ENCODE measurements at places on chromosomes 16 and 17.

GRCh38 chr17:81465910-81466309 is 46.7 kb downstream of the ACTG1 start:
- no peak for DNase-seq

- DNase-seq: peak; percentile 81
Observed at GRCh38 chr16:57993438-57993837, 7.0 kb downstream of the ZNF319 start.

DNA sequence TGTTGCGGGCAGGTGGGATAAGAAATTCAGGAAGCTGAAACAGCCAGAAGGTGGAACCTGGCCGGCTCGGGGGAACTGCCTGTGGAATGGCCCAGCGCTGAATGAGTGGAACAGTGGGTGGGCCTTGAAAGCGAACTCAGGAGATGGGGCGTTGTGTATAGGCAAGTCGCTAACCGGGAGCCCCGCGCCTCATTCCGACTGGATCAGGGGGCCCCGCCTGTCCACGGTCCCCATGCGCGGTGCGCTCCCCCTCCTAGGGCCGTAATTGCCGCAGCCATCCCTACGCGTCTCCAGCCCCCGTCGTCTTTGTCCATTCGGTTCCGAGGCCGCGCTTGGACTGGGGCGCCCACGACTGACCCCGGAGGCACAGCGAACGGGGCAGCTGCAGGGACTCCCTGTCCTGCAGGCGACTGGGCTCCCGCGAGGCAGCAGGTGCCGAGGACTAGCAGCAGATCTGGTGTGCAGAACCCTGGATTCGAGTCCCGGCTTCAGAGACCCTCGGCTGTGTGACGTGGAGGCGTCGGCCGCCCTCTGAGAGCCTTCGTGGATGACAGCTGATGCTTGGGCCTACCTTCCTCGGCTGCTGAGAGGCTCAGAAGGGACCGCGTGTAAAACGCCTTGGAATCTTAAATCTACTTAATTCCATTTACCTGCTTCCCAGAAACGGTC is 10.9 kb upstream of the CA4 start:
- DNase-seq: no peak

GRCh38 chr17:57927048-57927723 is 28.0 kb downstream of the CUEDC1 start:
- no peak for DNase-seq

DNA sequence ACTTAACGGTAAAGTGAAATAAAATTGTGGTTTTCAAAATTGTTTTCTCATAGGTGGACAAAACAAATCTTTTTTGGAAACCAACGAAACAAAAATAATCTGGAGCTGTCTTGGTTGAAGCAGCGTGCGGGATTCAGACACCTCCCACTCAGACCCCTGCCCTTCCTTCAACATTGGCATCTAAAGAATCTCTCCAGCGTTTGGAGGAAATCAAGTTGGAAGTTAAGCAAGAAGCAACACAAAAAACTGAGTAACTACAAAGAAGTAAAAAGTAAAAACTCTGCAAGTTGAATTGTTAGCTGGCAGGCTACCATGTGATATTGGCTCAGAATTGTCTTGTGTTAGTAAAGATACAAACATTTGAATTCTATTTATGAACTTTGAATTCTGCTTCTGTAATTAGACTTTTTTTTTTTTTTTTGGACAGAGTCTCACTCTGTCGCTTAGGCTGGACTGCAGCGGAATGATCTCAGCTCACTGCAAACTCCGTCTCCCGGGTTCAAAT is 361.0 kb upstream of the PMFBP1 start:
- no peak for DNase-seq

DNA sequence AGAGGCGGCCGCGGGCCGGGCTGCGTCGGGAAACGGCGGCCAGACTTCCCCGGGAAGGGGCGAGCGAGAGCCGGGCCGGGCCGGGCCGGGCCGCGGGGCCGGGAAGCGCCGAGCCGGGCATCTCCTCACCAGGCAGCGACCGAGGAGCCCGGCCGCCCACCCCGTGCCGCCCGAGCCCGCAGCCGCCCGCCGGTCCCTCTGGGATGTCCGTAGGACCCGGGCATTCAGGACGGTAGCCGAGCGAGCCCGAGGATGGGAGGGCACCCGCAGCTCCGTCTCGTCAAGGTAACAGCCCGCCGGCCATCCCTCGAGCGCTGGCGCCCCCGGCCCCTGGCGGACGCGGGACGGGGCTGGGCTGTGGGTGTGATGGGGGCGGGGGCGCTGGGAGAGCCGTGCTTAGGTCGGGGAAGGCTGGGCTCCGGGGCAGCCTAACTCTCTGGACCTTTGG is at the start of gene CRHR1:
CRHR1 (plus strand) TSS at position 28 of the 448 bp plus-strand sequence; CDS start at position 253, 225 bp downstream.
- DNase-seq: no peak

GRCh38 chr16:81796583-81797346 is 17.7 kb downstream of the PLCG2 start:
- DNase-seq: no peak

DNA sequence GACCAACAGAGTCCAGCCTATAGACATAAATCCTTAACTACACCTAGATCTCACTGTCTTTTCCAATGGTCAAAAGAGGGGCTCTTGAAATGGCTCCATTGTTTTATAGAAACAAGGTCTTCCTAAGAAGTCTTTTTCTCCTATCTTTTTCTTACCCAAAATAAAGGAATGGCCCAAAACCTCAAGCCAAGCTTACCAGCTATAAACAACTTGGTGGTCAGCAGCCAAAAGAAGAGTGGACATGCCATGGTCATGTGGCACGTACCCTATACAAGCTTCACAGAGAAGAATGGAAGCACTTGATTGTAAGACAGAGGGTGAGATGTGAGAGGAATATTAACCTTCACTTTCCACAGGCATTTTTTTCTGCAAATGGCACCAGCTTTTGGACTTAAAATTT is 82.1 kb upstream of the GNAO1 start:
- DNase-seq: no peak

DNA sequence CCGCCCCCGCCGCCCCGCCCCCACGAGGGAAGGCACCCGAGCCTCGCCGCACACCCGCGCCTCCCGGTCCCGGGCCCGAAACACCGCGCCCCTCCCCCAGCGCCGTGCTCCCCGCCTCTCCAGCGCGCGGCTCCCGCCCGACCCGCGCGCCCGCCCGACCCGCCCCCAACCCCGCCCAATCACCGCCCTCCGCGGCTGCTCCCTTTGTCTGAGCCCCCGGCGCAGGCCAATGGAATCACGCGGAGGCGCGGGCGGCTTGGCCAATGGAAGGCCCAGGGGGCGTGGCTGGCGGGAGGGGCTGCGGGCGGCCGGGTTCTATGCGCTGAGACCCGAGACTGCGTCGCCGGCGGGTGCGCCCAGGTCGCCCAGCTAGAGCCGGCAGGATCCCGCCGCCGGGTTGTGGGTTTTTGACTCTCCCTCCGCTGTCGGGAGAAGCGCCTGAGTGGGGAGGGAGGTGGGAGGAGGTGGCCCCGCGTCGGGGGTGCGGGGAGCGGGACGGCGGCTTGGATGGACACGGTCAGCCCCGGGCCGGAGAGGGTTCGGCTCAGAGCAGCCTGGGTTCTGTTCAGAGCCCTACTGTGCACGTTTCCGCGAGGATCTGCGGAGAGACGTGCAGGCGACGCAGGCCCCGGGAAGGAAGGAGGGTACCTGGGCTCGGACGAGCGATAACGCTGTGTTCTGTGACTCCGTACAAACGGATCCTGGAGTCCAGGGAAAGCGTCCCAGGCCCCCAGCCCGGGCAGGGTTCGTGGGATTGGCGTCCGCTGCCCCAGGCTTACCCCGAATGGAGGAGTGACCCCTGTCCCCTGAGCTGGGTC is 49.0 kb upstream of the BAHCC1 start:
- DNase-seq: peak; percentile 78

GRCh38 chr16:16045296-16045695 is 95.9 kb downstream of the ABCC1 start:
- DNase-seq: no peak

GRCh38 chr16:64478252-64478906 is 643.5 kb downstream of the CDH11 start:
- DNase-seq: peak; percentile 62

DNA sequence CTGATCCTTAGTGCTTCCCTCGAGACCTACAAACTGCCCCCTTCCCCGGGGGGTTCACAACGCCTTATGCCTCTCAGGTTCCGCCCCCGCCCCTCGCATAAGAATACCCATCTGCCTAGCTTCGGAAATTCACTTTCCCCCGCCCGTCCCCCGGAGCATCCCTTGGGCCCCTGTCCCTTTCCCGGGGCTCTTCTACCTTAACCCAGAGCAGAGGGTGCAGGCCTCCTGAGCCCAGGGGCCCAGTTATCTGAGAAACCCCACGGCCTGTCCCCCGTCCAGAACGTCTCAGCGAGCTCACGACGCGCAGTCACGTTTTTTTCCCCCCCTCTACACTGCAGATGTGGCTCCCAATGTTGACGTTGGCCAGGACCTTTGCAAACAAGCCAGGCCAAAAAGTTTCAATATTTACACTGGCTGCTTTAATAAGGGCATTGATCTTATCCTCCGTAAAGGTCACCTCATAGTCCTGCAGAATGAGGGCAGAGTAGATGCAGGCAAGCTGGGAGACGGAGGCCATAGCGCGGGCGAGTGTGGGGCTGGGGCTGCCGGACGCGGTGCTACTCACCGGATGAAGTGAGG is 1.4 kb upstream of the NBR1 start:
- peak; percentile 16 for DNase-seq

DNA sequence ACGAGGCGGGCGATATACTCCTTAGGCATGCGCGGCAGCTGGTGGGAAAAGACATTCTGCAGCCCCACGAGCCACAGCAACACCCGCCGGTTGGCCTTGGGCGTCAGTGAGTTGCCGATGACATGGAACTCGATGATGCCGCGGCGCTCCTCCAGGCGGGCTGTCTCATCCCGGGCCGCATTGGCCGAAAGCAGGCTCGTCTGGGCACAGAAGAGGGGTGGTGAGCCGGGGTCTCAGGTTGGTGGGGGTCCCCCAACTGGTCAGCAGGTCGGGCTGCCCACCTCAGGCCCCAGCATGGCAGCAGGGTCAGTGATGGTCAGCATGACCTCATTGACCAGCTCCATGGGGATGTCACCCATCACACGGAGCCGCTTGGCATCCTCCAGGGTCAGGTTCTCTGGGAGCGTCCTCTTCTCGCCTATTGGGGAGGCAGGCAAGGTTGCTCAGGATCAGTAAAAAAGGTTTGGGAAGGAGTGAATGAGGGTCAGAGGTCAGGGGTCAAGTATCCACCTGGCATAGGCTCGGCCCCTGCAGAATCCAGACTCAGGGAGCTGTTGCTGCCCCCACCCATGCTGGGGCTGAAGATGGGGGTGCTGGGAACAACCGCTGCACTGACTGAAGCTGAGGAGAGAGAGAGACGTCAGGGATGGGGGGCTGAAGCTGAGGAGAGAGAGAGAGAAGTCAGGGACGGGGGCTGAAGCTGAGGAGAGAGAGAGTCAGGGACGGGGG is 3.6 kb downstream of the KAT2A start:
- no peak for DNase-seq

DNA sequence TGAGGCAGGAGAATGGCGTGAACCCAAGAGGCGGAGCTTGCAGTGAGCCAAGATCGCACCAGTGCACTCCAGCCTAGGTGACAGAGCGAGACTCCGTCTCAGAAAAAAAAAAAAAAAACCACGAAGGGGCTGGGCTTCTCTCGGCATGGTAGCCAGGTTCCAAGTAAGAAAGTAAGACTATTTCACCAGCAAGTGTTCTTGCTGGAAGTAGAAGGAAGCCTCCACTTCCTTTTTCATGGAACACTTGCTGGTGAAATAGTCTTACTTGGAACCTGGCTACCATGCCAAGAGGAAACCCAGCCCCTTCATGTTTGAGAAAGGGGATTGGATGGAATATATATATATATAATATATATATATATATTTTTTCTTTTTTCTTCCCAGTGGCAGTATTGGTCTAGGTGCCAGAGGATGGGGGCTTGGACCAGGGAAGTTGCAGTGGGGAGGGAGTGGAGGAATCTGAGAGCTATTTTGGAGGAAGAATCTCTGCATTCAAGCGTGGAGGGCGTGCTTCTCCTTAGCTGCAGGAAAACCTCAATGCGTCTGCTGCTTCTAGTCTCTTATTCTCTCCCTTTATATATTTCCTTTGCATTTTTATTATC is 7.2 kb upstream of the N4BP1 start:
- no peak for DNase-seq

DNA sequence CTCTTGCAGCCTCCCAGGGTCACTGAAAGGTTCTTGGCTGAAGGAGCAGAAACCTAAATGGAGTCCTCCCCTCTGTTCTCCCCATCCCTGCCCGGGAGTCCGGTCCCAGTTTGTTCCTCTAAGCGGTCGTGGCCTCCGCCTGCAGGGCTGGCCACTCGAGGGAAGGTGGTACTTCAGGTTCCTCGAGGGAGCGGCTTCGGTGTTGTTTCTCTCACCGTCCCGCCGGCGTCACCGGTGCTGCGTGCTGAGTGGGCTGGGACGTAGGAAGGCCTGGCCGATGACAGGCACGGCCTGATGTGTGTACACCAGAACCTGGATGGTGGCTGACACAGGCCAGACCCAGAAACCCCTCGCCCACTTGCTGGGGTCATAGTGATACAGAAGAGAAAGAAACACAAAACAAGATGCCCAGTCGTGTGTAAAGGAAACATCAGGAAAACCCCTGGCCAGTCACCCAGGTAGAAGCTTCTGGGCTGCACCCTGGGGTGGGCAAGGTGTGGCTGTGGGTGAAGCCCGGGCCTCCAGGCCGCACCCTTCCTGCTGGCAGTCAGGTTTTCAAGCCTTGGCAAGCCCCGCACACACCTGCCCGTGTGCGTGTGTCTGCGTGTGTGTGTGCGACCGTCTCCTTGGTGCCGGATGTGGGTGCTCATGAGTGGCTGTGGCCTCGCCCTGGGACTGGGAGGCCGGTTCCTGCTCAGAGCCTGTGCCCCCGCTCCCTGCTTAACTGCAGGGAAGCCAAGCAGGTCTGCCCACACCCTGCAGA is 52.0 kb downstream of the BAIAP2 start:
- DNase-seq: no peak

DNA sequence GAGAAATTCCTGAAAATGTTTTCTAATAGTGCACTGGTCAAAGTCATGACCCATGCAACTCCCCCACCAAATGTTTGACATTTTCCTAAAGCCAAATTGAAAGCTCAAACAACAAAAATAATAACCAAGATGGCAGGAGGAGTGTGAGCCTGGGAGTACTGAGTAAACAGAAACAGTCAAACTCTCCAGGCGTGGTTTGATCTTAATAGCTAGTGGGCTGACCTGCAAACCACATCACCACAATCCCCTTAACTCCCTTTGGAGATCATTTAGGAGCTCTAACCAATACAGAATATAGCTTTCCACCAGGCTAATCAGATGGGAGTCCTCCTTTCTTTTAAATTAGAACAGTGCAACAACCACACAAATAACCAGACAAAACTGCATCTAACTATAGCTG is 19.2 kb upstream of the MEIOC start:
- DNase-seq: no peak

DNA sequence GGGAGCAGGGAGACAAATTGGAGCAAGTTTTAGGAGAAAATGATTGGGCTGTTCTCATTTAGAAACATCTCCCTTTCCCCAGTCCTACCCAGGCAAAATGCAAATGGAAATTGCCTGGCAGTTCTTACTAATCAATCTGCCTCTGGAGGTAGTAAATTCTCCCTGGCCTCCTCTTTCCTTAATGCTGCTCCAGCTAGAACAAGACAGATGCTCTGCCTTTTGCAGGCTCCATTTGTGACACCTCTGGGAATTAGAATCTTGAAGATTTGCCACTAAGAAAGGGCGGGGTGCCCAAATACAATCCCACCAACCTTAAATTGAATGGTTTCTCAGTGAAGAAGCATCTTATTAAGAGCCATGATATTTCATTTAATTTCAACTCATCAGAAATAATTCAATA is 377.7 kb upstream of the CDH11 start:
- no peak for DNase-seq

All from DMS79 (cell line).